Hematopoietic multipotent progenitor cell treated with erythropoietin and hydrocortisone succinate and interleukin-3 and kit ligand, for 8 days (in vitro differentiated cells): ENCODE measurements at places on chromosomes 4 and X.

DNA sequence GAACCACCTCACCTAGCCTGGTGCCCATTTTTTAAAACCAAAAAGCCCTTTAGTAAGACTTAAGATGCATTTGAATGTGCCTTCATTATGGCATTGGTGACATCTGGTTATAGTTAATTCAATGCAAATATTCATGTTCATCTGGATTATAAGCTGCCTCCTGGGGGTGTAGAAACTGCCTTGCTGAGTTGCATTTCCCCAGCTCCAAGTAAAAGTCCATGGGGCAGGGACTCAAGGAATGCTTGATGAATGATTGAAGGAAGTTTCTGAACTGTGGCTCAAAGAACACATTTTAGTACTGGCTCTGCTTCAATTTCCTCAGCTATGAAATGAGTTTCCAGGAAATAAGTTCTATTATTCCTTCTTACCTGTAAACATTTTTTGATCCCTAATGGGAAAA lies 18.5 kb upstream of the RBM47 start:
- DNase-seq = no peak

DNA sequence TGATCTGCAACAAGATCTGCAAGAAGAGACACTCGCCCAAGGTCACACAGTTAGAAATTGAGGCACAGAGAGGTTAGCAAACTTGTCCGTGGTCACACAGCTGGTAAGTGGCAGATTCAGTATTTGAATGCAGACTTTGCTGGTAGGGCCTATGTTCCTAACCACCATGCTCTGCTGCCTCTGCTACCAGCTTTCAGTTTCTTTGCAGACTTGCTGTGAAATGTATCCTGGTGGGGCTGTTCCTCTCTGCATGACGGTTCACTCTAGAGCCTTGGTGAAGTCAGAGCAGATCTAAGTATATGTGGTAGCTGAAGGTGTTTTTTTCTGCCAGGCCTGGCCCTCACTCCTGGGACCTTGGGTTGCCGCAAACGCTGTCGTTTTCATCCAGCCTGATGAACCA lies 87.1 kb downstream of the BEND2 start:
- DNase-seq = no peak

GRCh38 chrX:154350429-154351182 lies 23.8 kb downstream of the FLNA start:
- no peak for DNase-seq

DNA sequence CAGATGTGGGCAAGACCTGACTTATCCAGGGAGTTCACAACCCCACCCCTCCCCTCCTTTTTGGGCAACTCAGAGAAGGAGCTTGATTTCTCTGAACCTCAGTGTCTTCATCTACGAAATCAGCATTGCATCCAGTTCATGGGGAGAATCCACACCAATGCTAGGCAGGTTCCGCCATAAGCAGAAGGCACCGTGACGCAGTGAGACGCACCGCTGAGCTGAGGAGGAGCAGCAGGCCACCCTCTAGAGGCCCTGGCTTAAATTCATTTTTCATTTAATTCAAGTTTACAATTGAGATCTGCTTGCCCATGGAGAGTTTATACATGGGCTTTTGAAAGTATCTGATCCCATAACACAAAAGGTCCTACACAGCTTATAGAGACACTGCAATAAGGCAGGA lies 55.7 kb downstream of the CPZ start:
- DNase-seq = no peak

GRCh38 chr4:98030059-98030458 lies 113.2 kb downstream of the STPG2 start:
- no peak for DNase-seq
